ENCODE measurements at places on chromosomes 16 and 17.
A peak's percentile ranks its signal among the peaks of the same experiment; 100 is the strongest.

- DNase-seq = no peak
- H3K36me3 ChIP-seq = no peaks in the 10 kb centered on the region
- no peak overlapping the region for H3K4me3 ChIP-seq
Measured at GRCh38 chr17:58917228-58917627, 161.6 kb downstream of the PPM1E start.

- no peaks in the 10 kb centered on the region for H3K27me3 ChIP-seq
- DNase-seq = no peak
- H3K36me3 ChIP-seq = peaks cover 18% of the 10 kb centered on the region
Measured at GRCh38 chr16:67936124-67936879, at the start of gene PSMB10. Gene PSMB10 (minus strand): TSS chr16:67936850. CDS start chr16:67936749, 101 bp downstream.

DNA sequence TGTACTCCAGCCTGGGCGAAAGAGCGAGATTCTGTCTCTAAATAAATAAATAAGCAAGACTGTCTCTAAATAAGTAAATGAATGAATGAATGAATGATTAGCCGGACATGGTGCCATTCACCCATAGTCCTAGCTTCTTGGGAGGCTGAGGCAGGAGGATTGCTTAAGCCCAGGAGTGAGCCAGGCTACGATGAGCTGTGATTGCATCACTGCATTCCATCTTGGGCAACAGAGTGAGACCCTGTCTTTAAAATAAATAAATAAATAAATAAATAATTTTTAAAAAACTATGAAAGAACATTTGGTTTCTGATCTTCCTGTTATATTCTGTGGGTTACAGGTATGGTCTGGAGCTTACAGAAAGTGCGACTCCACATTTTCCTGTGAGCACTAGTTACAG lies 65.0 kb downstream of the C17orf58 start:
- no peaks in the 10 kb centered on the region for H3K4me1 ChIP-seq
- DNase-seq = no peak
- peaks cover 6% of the 10 kb centered on the region for H3K36me3 ChIP-seq
- no peak overlapping the region for H3K27ac ChIP-seq

DNA sequence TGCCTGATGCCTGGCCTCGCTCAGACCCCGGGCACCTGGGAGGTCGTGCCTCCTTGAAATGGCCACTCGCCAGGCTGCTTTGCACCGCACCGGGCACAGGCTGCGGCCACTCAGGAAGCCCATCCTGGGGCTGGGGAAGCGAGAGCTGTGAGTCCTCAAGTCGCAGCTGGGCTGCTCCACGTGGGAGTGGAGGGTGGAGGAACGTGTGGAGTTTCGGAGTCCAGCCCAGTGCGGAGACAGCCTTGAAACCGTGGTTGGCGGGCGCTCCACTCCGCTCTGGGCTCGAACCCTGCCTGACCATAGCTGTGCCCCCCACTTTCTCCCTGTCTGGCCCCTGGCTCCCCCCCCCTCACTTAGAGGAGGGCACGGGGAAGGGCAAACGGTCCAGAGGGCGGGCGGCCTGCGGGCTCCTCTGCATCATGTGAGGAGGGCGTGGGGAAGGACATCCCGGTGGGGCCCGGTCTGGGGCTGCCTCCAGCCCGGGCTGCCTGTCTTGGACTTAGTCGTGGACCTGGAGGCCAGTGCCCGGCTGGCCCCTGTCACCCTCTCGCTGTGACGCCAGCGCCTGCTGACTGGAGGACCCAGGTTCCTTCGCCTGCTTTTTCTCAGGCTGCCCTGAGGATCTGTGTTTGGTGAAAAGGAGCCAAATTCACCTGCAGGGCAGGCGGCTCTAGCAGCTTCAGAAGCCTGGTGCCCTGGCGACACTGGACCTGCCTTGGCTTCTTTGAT lies 2.5 kb downstream of the UBE2I start:
- H3K27ac ChIP-seq = no peak overlapping the region
- peak overlapping the region; percentile 90 for H3K4me3 ChIP-seq
- DNase-seq = no peak
- H3K27me3 ChIP-seq = no peaks in the 10 kb centered on the region
- H3K36me3 ChIP-seq = peaks cover 36% of the 10 kb centered on the region

- H3K27me3 ChIP-seq = no peaks in the 10 kb centered on the region
- no peak overlapping the region for H3K4me3 ChIP-seq
- DNase-seq = no peak
- H3K36me3 ChIP-seq = peaks cover 7% of the 10 kb centered on the region
Measured at GRCh38 chr17:42221886-42222745, 27.8 kb upstream of the GHDC start.

DNA sequence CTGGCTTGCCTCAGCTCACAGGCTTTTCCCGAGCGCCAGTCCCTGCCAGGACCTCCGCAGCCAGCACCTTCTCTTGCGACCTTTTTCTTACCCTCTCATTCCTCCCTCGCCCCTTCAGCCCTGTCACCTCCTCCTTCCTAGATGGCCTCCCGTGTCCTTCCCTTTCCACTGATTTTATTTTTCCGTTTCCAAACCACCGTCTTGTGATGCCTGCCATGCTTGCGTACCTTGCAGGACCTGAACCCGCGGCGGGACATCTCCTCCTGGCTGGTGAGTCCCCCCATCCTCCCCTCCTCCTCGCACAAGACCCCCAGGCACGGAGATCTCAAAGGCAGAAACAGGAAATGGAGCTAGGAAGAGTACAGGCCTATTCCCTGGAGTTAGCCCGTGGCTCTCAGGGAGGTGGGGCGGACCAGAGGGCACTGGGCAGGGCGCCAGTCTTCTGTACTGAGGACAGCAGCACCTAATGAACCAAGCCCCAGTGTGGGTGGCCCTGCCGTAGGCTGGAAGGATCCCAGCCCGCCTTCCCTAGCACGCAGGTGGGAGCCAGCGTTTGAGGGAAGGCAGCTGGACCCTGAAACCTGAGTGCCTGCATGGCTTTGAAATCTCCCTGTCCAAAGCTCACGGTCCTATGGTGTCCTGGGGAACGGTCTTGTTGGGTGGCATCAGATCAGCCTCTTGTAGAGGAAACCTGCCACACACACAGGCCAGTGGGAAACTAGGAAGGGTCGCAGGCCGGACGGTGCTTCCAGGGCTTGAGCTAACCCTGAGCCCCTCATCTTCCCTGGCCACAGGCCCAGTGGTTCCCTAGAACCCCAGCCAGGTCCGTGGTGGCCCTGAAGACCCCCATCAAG lies 612 bp downstream of the CISD3 start:
- peaks cover 14% of the 10 kb centered on the region for H3K4me1 ChIP-seq
- peak overlapping the region; percentile 95 for H3K4me3 ChIP-seq
- DNase-seq = no peak
- peaks cover 23% of the 10 kb centered on the region for H3K36me3 ChIP-seq

- H3K27ac ChIP-seq = no peak overlapping the region
- H3K27me3 ChIP-seq = no peaks in the 10 kb centered on the region
- peaks cover 5% of the 10 kb centered on the region for H3K36me3 ChIP-seq
- no peak overlapping the region for H3K4me3 ChIP-seq
- H3K4me1 ChIP-seq = no peaks in the 10 kb centered on the region
Measured at GRCh38 chr16:69123910-69124309, 8.5 kb downstream of the CHTF8 start.

- no peak for DNase-seq
- H3K27ac ChIP-seq = no peak overlapping the region
- no peaks in the 10 kb centered on the region for H3K27me3 ChIP-seq
- H3K4me1 ChIP-seq = no peaks in the 10 kb centered on the region
Measured at GRCh38 chr16:58508671-58509251, 6.6 kb upstream of the SETD6 start.

GRCh38 chr17:77320485-77321256 lies 179.9 kb downstream of the SEC14L1 start:
- H3K27me3 ChIP-seq = no peaks in the 10 kb centered on the region
- H3K4me1 ChIP-seq = peaks cover 83% of the 10 kb centered on the region
- no peak for DNase-seq
- H3K4me3 ChIP-seq = peak overlapping the region; percentile 81
- H3K36me3 ChIP-seq = peaks cover 16% of the 10 kb centered on the region
- peak overlapping the region; percentile 95 for H3K27ac ChIP-seq

GRCh38 chr17:73430848-73431247 lies 119.0 kb upstream of the CDC42EP4 start:
- DNase-seq = no peak
- no peaks in the 10 kb centered on the region for H3K4me1 ChIP-seq
- no peak overlapping the region for H3K27ac ChIP-seq
- H3K36me3 ChIP-seq = no peaks in the 10 kb centered on the region
